ENCODE measurements at places on chromosomes 16 and 17.

DNA sequence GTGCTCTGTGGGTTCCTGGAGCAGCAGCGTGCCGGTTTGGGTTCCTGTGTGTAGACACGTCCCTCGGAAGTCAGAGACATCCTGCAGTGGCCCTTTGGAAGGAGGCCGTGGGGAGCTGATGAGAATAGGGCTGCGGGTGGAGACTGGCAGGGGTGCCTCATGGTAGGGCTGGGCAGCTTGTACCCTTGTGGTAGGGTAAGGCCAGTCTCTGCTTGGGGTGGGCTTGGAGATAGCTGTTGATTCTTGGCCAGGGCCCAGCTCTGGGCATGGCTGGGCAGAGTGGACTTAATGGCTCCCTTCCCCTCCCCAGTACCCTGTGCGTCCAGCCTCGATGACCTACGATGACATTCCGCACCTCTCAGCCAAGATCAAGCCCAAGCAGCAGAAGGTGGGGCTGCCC, 10.6 kb downstream of the POLR3E start:
- DNase-seq, result no peak

DNA sequence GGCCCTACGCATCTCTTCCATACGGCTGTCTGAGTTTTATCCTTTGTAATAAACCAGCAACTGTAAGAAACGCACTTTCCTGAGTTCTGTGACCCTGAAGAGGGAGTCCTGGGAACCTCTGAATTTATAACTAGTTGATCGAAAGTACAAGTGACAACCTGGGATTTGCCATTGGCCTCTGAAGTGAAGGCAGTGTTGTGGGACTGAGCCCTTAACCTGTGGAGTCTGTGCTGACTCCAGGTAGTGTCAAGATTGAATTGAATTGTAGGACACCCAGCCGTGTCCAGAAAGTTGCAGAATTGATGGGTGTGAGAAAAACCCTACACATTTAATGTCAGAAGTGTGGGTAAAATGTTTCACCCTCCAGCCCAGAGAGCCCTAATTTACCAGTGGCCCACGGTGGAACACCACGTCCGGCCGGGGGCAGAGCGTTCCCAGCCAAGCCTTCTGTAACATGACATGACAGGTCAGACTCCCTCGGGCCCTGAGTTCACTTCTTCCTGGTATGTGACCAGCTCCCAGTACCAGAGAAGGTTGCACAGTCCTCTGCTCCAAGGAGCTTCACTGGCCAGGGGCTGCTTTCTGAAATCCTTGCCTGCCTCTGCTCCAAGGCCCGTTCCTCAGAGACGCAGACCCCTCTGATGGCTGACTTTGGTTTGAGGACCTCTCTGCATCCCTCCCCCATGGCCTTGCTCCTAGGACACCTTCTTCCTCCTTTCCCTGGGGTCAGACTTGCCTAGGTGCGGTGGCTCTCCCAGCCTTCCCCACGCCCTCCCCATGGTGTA, 1.5 kb downstream of the GAA start:
- DNase-seq, result no peak

- DNase-seq, result no peak
Measured at GRCh38 chr17:81025065-81025740, 9.7 kb upstream of the BAIAP2 start.

DNA sequence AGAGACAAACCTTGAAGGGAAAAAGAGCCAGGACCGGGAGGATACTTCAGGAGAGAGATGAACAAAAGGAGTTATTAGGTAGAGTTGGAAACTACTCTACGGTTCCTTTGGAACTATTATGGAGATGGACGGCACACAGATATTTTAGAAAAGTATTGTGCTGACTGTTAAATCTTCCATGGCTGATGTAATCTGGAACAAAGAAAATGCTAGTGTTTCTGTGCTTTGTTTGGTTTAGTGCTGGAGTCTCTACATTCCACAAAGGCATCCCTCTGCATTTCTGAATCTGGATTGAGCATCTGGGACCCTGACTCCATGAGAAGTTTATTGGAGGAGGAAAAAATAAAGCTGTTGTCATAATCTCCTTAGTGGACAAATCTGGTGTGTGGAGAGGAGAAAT, 57.2 kb downstream of the RPGRIP1L start:
- DNase-seq, result no peak

GRCh38 chr16:50751528-50751927, 9.6 kb downstream of the CYLD start:
- DNase-seq, result no peak

GRCh38 chr17:11490171-11490755, 108.0 kb upstream of the DNAH9 start:
- no peak for DNase-seq

- peak; percentile 42 for DNase-seq
Measured at GRCh38 chr17:81599719-81600486, 37.0 kb downstream of the NPLOC4 start.

- DNase-seq, result no peak
Measured at GRCh38 chr17:19470530-19471261, 59.7 kb downstream of the RNF112 start.

GRCh38 chr17:12457493-12457892, 208.2 kb upstream of the MYOCD start:
- DNase-seq, result no peak

DNA sequence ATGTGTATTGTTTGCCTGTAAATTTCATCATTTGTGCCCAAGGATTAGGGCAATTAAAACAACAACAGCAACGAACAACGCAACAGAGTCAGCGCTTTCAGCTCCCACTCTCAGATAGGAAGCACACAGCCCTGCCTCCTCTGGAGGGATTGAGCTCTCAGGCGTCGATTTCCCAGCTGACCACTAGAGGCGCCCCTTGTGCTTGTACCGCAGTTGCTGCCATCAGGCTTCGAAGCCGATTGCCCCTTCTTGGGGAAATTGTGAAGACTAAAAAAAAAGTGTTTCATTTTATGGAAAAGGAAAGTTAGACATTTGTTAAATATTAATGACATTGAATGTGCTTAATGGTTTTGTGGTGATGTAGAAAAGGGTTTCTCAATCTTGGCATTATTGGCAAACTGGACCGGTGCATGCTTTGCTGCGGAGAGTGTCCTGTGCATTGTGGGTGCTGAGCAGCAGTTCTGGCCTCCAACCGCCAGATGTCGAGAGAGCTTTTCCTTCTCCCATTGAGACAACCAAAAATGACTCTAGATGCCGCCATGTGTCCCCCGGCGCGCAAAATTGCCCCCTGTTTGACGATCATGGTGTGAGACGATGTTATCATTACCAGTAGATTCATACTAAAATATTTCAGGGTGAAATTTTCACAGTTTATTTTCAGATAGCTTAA, 650.4 kb upstream of the RBFOX1 start:
- DNase-seq, result no peak

- no peak for DNase-seq
Measured at GRCh38 chr16:71443714-71444113, 1.9 kb upstream of the TLE7 start.

DNA sequence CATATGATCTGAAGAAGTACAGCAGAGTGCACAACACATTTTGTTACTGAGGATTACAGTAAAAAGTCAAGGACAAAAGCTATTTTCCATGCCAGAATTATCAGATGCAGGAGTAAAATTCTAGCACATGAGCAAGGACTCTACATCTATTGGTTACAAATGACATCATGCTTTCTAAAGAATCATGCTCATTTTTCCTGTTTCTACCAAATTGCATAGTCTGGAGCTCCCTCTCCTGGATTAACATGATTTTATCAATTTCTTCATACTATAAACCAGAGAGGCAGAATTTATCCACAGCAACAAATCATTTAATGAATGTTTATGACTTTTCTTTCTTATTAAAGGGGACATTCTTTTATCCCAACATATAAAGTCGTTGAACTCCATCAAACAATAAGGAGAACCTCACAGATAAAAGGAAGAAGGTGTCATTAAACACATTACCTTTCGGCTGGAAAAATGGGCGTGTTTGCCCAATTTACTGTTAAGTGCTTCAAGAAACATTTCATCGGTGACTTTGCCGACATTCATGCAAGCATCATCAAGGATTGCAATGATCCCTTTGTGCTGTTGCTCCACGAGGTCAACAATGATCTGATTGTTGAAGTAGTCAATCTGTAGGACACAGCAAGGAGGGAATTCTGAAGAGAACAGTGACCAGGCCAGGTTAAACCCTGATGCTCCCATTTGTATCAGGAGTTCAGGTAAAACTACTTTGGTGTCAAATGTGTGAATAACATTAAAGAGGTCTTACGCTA, 121.7 kb downstream of the MYO1D start:
- DNase-seq, result peak; percentile 86

DNA sequence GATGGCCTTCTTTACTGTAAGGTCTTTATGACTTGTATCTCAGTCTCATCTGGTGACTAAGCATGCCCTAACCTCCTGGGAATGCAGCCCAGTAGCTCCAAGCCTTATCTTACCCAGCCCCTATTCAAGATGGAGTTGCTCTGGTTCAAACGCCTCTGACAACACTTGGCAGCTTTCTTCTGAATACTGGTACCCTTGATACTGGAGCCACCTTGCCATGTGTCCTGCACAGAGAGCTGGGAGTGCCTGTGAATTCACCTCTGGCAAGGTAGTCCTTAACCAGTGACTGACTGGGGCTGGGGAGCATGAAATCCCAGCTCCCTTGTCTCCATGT, 17.2 kb downstream of the NUDT7 start:
- peak; percentile 8 for DNase-seq

DNA sequence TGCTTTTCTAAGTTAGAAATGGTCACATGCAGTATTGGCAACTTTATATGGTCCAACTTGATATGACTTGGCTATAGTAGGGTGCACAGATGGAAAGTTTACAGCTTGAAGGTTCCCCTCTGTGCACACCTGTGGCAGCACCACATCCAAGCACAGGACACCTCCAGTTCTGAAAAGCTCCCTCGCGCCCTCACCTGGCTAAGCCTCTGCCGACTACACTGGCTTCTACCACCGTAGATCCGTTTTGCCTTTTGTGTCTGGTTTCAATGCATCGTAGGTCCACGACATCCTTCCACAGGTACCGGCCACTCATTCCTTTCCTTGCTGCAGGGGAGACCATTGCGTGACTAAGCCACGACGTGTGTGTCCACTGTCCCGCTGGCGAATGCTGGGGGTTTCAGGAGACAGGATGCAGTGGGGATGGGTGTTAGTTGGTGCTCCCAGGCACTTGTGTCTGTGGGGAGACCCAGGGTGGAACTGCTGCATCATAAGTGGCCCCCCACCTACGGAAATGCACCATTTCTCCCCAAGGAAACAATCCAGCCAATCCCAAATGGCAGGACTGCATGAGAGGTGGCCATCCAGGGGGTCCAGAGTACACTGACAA, 4.9 kb upstream of the RASD1 start:
- DNase-seq, result no peak

GRCh38 chr17:65359016-65359415, 202.4 kb downstream of the AXIN2 start:
- peak; percentile 78 for DNase-seq

Data from fibroblast of pulmonary artery (primary cell).